ENCODE measurements at places on chromosomes 16 and 17. TPM values are rescaled to one million over a fixed set of nuclear protein-coding genes. Genes with fewer than 3 reads are reported as not detected.

DNA sequence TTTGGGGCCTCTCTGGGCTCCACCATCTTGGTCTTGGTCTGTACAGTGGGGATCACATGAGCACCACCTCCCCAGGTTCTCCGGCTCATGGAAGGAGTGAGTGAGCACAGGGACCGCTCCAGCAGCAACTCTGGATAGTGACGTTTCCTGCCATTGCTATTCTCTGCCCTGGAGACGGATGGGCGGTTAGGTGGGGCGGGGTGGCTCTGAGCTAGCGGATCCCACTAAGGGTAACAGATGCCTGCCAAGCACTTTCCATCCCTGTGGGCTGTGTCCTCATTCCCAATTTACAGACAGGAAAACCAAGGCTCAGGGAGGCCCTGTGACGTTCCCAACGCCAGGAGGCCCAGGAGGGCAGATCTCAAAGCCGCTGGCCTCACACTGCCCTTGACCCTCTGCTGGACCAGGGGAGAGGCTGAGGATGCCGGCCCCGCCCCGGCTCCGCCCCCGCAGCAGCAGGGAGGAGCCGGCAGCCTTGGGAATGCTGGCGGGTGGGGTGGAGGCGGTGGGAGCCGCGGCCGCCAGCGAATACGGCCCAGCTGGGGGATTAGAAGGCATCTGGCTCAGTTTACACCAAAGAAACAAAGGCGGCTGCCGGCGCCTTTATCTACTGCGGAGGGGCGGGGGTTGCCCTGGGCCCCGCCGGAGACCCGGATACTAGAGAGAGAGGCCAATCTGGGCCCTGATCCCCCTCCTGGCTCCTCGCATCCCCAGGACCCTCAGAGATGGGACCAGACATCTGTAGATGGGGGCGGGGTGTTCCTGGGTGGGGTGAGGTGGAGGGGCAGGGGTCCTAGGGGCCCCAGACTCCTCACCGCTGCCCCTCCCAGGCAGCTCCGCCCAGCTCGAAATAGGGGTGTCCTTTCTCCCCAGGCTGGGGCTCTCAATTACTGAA is 122.3 kb upstream of the CIBAR2 start:
- peak; percentile 92 for DNase-seq

DNA sequence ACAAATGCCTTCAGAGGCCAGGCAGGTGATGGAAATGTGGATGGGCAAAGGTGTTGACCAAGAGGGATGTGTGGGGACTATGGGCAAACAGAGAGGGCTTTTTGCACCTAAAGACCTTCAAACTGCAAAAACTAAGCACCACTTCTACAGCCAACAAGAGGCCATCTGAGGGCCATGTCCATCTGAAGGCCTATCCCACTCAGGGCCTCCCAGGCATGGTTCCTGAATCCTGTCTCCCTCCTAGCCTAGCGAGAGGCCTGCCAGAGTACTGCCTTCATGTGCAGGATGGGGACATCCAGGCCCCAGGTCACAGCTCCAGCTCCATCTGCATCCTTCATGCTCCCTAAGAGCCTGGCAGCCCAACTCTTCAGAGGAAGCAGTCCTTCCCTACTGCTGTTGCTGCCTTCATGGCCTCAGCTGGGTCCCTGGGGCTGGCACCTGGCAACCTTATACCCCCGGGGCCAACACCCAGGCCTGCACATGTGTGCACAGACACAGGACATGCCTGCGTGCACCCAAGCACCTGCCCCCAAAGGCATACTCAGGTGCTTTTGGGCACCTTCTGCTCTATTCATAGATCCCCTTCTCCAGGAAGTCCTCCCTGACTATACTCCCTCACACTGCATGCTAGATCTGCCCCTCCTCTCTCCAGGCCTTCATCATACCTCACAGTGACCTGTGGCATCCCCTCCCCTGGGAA is 95.2 kb downstream of the C16orf78 start:
- DNase-seq, result no peak

DNA sequence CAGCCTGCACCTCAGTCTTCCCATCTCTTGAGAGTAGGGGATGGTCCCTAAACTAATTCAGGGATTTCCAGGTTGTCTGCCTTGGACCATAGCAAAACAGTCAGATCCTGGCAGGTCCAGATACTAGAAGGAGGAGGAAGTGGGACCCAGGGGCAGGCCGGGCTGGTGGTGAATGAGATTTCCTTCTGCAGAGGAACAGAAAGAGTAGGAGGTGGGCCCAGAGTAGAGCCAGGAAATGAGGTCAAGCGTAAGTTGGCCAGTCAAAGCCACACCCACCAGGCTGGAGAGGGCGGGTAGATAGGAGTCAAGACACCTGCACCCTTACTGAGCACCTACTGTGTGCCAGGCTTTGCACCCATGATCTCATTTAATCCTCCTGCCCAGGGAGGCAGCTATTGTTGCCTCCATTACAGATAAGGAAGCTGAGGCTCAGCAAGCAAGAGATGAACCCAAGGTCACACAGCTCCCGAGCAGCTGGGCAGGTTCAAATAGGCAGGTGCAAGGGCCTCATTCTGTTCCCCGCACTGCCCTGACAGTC is 2.6 kb downstream of the CDH5 start:
- DNase-seq, result no peak

DNA sequence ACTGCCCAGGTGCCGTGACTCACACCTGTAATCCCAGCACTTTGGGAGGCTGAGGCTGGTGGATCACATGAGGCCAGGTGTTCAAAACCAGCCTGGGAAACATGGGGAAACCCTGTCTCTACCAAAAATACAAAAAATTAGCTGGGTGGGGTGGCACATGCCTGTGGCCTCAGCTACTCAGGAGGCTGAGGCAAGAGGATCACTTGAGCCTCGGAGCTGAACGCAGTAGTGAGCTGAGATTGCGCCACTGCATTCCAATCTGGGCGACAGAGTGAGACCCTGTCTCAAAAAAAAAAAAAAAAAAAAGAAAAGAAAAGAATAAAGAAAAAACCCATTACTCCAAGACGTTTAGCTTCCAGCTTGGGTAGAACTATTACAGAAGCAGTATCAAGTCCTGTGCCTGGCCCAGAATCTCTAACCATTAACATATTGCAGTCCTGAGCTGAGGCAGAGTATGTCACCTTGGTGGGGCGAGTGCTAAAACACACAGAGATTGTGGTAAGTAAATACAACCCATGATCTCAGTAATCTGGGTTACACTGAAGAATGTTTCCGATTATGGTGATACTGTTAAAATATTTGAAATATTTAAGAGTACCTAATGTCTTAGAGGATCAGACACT is 23.2 kb upstream of the CFAP20 start:
- DNase-seq, result no peak

KRT20 gene
- 0.21 TPM for total RNA-seq
